Stimulated activated CD4-positive, alpha-beta T cell treated with anti-CD3 and anti-CD28 coated beads, Interleukin-4, amount 100 ng/mL, for 1 hour (primary cell): ENCODE measurements at places on chromosomes 1 and 21.

DNA sequence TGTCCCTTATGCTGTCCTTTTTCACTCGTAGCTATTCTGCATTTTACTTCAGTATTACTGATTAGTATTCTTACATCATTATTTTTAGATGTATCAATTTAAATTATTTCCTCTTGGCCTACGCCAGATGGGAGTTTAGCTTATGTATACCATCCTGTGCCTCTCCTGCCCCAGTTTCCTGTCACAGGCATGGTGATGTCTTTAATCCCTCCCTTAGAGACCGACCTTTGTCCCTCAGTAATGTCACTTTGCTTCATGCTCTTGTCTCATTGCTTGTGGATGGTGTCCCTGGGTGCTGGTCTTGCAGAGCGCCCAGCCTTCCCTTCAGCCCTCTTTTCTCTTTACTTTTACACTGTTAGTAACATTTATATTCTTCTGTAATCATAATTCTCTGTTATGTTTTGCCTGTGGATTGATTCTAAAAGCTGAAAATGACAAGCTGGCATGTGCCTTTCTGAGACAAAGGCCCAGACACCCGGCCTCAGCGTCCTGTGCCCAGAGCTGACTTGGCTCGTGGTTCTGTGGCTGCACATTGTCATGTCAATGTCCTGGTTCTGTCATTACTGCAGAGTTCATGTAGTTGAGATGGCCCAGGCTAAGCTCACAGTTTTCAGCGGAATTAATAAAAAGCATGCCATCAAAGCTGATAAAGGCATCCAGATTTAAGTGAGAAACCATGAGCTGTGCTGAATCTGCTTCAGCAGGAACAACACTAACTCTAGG, 100.7 kb downstream of the MTR start:
- DNase-seq = no peak

GRCh38 chr1:226782845-226783601, 43.9 kb upstream of the ITPKB start:
- DNase-seq = no peak

DNA sequence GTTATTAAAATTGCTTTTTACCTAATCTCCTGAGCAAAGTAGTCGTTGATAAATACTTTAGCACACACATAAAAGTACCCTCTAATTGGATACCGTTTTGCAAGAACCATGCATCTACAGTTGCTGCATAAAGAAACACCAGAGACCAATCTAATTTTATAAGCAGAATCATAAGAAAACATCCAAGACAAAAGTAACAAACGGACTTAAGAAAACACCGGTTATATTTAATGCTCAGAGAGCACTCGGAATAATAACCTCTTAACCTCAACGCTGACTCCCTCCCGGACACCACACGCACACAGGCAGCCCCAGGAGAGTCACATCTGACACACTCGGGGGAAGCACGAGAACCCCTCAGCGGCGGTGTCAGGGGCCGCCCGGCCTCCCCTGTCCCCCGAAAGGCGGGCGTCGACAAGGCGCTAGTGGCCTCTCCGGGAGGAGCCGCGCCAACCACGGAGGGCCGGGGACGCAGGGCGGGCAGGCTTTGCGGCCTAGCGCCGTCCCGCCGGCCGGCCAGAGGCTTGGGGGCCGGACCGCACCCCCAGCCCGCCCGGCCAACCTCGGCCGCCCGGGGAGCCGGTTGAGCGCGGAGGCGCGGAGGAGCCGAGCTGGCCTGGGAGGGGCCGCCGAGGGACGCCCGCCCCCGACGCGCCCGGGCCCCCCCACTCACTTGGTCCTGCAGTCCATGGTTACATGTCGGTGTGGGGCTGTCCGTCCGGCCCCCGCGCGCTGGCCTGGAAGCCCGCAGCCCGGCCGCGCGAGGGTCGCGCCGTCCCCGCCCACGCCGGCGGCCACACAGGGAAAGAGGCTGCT, 606 bp downstream of the DENND1B start:
- DNase-seq = peak; percentile 54

GRCh38 chr21:39350094-39351005, 1.5 kb upstream of the HMGN1 start:
- DNase-seq = no peak

- DNase-seq = no peak
These were observed 37.9 kb upstream of the RHOU start for GRCh38 chr1:228697207-228698016.

- no peak for DNase-seq
These were observed 142.6 kb downstream of the PEX14 start for GRCh38 chr1:10617318-10617717.

GRCh38 chr1:235017719-235018118, 110.9 kb downstream of the TOMM20 start:
- no peak for DNase-seq

DNA sequence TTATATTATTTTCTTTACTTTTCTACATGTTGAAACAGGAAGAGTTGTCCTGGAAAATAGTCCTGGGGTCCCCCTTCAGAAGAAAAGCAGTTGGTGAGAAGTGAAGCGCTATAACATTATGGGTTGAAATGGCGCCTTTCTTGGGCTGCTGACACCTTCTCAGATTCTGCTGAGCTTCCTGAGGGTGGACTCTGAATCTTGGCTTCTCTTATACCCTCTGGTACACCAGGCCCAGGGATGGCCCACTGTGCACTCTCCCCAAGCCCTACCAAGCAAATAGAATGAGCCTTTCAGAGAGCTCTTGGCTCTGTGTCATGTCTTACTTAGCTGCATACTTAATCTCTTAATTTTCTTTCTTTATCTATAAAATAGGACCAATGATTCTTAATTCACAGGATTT, 42.3 kb downstream of the CD247 start:
- no peak for DNase-seq

GRCh38 chr1:25917996-25918395, 11.8 kb upstream of the STMN1 start:
- DNase-seq = peak; percentile 4

GRCh38 chr1:41370225-41370624, 9.0 kb downstream of the FOXO6 start:
- no peak for DNase-seq

GRCh38 chr1:222140206-222140605, 398.3 kb upstream of the DUSP10 start:
- DNase-seq = no peak

- no peak for DNase-seq
These were observed 578.6 kb upstream of the PBX1 start for GRCh38 chr1:163980394-163980793.

- no peak for DNase-seq
These were observed 201.8 kb upstream of the BRINP3 start for GRCh38 chr1:190679454-190679853.

DNA sequence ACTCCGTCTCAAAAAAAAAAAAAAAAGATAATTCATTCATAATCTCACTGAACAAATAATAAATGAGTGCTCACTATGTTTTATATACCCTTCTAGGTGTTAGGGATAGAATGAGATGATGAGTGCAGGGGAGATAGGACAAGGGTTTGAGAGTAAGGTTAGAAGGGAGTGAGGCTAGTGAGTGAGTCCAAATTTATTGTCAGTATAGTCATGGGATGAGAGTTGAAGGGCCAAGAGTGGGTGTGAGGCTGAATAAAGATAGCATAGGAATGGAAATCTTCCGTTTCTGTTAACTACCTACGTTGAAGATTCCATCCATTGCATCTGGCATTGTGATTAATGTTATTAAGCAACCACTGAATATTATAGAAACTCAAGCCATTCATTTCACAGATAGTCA, 16.8 kb downstream of the GNAI3 start:
- DNase-seq = no peak

DNA sequence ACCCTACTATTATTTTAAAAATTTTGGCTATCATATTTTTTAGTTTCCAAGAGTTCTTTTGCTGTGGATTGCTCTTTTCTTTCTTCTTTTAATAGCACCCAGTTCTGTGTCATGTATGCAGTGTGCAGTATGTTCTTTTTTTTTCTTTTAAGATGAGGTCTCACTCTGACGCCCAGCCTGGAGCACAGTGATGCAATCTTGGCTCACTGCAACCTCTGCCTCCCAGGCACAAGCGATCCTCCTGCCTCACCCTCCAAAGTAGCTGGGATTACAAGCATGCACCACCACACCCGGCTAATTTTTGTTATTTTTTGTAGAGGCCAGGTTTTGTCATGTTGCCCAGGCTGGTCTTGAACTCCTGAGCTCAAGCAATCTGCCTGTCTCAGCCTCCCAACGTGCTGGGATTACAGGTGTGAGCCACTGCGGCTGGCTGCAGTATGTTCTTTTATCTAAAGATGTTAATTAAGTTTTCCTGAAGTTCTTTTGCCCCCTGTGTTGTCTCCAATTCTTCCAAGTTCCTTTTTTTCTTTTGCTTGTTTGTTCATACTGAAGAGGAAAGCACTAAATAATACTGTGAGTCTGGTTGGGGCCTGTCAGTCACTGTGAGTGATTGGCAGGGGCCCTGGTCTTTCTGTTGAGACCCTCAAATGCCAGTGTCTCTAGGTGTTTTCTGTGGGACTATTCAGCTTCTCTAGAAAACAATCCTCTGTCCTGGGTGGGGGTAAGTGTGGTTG, 17.5 kb upstream of the TTC22 start:
- DNase-seq = no peak

DNA sequence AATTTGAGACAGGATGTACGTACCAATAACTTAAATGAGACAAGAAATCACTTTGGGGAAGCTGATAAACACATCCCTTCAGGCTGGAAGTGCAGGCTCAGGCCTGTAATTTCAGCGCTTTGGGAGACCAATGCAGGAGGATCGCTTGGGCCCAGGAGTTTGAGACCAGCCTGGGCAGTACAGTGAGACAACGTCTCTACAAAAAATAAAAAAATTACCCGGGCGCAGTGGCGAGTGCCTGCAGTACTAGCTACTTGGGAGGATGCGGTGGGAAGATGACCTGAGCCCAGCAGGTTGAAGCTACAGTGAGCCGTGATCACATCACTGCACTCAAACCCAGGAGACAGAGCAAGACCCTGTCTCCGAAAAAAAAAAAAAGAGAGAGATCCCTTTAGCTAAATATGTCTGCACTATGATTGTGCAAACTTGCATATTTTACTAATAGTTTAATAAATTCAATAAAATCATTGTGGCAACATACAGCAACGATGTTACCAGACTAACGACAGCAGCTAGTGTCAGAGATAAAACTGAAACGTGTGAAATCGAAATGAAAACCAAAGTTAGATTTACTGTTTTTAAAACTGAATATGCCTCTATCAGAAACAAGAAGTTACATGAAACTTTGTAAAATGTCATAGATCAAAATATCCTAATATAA, 54.7 kb downstream of the CD2 start:
- DNase-seq = no peak

GRCh38 chr1:161044908-161045735, 655 bp downstream of the USF1 start:
- DNase-seq = peak; percentile 43

DNA sequence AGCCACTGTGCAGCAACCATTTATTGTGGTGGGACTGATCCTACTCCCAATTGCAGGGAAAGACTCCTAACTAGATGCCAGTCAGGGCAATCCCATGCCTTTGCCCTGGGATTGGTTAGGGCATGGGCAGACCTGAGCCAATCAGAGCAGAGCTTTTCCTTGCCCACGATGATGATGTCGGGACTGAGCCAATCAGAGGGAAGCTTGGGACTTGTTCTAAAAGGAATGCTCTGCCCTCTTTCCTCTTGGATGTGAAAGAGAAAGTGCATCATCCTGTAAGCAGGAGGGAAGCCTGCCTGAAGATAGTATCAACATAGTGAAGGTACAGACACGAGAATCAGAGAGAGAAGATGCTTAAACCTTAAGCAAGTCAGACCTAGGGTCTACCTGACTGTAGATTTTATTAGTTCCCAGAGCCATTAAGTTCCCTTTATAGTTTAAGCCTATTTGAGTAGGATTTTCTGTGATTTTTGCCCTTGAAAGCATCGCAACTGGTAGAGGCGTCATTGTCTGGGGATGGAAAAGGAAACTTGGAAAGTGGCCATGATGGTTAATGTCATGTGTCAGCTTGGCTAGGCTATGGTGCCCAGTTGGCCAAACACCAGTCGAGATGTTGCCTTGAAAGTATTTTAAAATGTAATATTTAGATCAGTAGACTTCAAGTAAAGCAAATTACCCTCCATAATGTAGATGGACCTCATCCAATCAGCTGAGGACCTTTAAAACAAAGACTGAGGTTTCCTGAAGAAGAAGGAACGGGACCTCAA, 19.9 kb downstream of the IRF2BP2 start:
- DNase-seq = no peak

DNA sequence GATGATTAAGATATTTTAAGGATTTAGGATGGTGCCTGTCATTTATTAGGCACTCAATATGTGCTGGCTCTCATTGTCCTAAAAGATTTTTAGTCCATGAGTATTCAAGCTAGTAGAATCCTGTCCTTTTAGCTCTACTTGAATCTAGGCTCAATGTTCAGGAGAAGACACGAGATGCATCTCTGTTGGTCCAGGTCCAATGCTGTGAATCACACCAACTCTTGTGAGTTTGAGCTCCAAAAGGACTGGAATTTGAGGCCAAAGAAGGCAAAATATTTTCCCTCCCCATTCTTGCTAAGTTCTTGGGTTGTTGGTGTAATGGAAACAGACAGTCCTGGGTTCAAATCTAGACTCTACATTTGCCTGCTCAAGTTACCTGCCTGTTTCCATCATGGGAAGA, 1.4 kb upstream of the PODN start:
- DNase-seq = no peak

- DNase-seq = no peak
These were observed 67.2 kb downstream of the FAM163A start for GRCh38 chr1:179810367-179810715.

GRCh38 chr1:116847190-116847589, 62.5 kb upstream of the PTGFRN start:
- DNase-seq = no peak

GRCh38 chr21:20527731-20528460, 470.3 kb upstream of the NCAM2 start:
- no peak for DNase-seq

- DNase-seq = no peak
These were observed 35.1 kb upstream of the IFNGR2 start for GRCh38 chr21:33368124-33368523.

GRCh38 chr1:19435851-19436455, 49.4 kb downstream of the CAPZB start:
- DNase-seq = no peak

DNA sequence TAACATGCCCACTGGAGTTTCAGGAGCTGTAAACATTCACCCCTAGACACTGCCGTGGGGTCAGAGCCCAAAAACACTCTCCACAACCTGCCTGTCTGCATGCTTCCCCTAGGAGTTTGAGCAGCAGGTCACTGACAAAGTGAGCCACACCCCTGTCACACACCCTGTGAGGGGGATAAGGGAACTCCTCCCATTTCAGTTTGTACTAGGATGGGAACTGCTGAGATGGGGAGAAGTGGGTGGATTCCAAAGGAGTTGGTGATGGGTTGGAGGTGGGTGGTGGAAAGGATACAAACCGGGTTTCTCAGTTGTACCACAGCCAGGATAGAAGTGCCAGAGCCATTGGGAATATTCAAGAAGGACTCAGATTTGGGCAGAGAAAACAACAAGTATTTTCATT, 140.2 kb downstream of the MIS18A start:
- DNase-seq = no peak

DNA sequence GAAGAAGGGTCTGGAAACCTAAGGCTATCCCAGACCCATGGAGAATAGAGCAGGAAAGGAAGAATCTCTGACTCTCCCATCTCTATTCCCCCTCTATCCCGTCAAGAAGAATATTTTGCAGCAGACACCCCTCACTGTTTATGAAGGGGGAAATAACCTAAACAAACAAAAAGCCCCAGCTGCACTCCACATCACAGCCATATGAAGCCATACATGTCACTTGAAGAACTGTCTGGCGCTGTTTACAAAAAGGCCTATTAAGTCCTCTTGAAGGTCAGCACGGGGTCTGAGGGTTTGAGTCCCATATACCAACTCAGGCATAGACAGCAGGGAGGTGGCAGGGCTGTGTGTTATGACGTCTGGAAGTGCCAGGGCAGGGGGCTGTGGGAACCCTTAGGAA, 31.4 kb downstream of the TRABD2B start:
- no peak for DNase-seq
